ENCODE measurements at places on chromosomes 13 and 19.

DNA sequence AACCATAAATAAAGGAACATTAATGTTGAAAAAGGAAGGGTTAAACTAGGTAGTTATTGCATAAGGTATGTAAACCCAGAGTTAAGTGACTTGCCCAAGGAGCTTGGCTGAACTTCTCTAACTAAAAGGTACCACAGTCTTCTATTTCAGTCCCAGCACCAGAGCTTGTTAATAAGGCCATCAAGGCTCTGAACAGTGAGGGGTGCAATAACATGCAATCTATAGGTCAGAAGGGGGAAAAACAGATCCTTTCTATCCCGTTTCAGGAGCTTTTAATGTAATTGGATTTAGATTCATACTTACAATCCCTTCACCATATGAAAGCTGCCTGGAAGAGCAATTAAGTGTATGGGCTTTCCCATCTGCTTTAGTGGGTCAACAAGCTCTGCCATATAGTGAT, 441.5 kb upstream of the SPRY2 start:
- DNase-seq: no peak

DNA sequence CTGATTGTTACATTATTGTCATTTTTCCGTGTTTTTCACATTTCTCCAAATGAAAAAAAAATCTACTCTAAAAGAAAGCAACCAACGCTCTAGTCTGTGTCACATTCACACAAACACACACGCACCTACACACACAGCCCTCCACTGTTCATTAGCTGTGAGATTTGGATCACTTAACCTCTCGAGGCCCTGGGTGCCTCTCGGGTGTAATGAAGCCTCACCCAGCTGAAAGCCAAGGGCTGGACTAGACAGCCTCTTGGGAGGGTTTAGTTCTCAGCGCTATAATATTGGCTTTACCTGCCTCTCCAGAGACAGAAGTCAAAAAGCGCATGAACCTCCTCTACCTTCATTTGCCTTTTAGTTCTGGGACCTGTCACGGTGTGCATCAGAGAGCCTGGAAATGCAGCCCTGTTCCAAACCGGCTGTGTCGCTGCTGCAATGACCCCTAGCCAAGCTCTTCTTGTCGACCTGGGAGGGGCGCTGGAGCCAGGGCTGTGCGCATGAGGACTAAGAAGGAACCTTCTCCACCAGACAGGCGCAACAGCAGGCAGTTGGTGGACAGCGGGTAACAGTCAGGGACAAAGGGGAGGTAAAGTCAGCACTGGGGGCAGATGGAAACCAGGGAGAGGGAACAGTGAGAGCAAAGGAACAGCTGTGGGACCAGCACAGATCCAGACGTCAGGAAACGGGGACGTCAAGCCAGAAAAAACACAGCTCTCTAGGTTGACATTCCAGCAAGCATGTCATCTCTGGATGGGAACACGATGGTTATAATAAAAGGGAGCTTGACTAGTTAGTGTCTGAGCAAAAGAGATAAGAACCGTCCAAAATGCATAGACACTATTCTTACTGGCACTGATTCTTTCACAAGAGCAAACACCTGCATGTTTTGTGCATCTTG, 375.9 kb downstream of the EFNB2 start:
- no peak for DNase-seq

GRCh38 chr13:75363371-75363770, 118.6 kb downstream of the TBC1D4 start:
- no peak for DNase-seq

GRCh38 chr13:44397766-44398223, 24.2 kb downstream of the SERP2 start:
- DNase-seq: peak; percentile 24

DNA sequence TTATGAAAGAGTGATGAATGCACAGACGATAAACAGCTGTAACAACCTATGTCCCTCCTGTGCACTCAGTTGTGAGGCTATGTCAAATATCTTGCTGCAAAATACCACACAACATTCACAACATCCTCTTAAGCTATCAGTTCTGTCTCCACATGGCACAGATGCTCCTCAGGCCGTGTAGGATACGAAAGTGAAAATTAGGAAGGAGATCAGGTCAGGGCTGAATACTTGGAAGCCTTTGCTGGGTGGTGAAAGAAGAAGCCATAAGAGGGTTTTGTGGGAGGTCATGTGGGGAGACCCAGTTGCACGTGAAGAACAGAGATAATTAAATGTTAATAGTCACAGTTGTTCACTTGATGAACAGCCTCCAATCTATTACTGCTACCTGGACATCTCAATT, 58.9 kb downstream of the RXFP2 start:
- DNase-seq: no peak

GRCh38 chr13:96091164-96092117, 1.5 kb downstream of the HS6ST3 start:
- DNase-seq: no peak

GRCh38 chr13:39930544-39931444, 275.3 kb downstream of the COG6 start:
- DNase-seq: no peak

- no peak for DNase-seq
These were observed 38.3 kb downstream of the SOX1 start for GRCh38 chr13:112105244-112105681.

GRCh38 chr13:108827646-108828045, 198.2 kb downstream of the MYO16 start:
- no peak for DNase-seq

DNA sequence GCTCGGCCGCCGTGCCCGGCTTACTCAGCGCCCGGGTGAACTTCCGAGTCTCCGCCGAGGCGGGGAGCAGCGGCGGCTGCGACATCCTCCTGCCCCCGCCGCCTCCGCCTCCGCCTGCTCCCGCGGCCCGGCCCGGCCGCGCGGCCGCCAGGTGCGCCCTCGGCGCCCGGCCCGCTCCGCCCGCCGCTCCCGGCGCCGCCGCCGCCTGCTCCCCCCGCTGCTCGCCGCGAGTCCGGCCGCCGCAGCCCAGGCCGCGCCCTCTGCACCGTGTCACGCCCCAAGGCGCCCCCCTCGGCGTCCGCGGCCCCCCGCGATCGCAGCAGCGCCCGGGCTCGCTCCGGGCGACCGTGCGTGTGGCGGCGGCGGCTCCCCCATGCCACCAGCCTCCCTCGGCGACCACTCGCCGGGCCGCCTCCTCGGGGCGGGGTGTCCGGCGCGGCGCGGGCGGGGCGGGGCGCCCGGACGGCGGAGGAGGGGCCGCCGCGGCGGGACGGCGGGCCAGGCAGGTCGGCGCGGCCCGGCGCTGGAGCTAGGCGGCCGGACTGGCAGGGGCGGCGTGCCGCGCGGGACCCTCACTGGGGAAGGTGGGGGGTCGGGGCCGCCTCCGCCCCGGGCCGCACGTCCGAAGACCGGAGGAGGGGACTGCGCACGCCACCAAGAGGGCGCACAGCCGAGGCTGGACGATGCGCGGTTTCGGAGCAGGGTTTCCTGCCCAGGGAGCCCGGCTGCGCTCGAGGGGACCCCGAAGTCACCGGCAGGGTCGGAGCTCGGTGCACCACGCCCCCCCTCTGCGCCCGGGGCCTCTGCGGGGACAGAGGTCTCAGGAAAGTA, 108.6 kb upstream of the DOCK9 start:
- peak; percentile 54 for DNase-seq

DNA sequence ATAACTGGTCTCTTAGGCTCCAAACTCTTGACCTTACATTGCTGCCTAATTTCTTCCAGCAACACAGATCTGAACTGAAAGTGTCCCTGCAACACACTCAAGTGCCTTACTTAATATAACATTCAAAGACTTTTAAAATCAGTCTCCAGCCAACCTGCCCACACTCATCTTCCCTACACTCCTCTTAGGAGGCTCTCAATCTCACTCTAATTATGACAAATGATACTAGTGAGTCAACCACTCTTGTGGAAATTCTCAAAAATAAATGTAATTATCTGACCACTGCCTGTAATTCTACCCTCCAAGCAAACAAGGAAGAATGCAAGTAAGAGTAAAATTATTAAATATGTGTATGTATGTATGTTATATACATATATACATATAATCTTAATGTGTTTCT, 348.1 kb upstream of the MIR17HG start:
- DNase-seq: no peak

DNA sequence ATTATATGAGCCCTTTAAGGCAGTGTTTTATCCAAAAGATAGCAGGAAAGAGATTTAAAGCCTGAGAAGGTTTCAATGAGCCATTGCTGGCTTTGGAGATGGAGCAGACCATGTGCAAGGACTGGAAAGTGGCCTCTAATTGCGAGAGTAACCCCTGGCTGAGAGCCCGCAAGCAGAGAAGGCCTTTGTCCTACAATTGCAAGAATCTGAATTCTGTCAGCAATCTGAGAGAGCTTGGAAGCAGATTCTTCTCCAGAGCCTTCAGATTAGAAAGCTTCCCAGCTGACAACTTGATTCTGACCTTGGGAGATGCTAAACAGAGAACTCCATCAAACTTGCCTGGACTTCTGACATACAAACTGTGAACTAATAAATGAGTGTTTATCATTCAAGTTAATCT, 528.7 kb upstream of the KLF12 start:
- DNase-seq: no peak

GRCh38 chr19:58556622-58557220, 1.7 kb downstream of the UBE2M start:
- DNase-seq: no peak

- DNase-seq: peak; percentile 70
These were observed 15.1 kb downstream of the NDUFB7 start for GRCh38 chr19:14556662-14557188.

DNA sequence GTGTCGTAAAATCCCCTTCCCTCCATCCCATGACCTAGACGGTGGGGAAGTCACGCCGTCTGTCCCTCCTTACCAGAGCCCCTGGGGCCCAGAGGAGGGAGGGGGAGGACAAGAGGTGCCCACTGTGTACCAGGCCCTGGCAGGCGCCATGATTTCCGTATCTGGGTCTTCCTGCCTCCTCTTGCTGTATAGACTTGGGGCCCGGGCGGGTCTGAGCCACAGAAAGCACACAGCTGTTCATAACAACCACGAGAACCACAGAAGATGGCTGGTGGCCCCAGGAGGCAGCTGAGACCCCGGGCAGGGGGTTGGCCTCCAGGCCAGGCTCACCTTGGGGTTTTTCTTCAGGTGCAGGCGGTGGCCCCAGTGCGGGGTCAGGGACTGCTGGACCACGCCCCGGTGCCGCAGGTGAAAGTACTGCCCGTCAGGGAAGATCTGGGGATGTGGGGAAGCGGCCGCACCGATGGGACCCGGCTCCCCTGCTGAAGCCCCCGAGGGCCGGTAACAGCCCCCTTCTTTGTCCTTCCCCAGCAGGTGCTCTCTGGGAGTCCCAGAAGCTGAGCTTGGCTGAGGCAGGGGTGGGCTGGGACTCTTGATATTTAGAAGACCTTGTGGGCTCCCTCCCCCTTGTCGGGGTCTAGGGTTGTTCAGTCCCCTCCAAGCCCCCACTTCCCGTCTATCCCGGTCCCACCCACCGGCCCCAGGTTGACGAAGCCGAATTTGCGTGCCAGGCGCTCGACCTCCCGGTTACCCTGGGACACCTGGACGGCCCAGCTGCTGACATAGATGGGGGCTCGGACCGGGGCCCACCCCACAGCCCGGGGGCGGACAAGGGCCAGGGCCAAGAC, 463 bp downstream of the PCSK4 start:
- no peak for DNase-seq

GRCh38 chr19:6125571-6125989, 9.9 kb upstream of the ACSBG2 start:
- peak; percentile 83 for DNase-seq

- DNase-seq: no peak
These were observed 59.4 kb downstream of the ZNF536 start for GRCh38 chr19:30431591-30431990.

DNA sequence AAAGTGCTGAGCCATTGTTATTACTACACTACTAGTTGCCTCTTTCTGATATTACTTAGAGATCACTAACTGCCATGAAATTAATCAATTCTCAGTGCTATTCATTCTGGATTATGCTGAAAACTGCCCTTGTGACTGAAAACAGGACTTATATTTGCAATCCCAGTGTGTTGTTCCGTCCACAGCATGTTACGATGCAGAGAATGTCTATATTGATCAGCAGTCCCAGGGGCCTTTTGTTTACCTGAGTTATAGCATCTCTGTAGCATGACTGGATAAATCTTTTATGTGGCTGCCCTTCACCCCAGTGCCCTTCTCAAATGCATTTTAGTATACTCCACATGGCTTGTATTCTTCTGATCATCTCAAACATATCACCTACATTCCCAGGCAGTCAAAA, 251.0 kb downstream of the GPC5 start:
- no peak for DNase-seq

DNA sequence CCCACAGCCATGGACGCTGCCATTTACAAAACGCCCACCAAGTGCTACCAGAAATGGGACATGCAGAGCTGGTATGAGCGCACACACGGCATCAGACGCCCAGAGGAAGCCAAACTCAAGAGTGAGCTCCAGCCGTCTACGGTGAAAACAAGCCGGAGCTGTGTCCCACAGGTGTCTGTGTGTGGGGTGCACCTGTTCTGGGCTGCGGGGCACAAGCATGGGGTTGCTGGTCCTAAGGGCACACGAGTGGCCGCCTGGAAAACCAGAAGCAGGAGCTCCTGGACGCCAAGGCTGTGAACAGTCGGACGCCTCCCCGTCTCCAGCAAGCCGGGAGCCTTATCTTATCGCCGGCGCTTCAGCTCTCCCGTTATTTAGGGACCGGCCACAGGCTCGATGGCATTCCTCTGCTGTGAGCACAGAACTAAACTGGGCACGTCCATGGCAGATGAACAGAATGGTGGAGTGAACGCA, 1.3 kb downstream of the ADPRHL1 start:
- no peak for DNase-seq

DNA sequence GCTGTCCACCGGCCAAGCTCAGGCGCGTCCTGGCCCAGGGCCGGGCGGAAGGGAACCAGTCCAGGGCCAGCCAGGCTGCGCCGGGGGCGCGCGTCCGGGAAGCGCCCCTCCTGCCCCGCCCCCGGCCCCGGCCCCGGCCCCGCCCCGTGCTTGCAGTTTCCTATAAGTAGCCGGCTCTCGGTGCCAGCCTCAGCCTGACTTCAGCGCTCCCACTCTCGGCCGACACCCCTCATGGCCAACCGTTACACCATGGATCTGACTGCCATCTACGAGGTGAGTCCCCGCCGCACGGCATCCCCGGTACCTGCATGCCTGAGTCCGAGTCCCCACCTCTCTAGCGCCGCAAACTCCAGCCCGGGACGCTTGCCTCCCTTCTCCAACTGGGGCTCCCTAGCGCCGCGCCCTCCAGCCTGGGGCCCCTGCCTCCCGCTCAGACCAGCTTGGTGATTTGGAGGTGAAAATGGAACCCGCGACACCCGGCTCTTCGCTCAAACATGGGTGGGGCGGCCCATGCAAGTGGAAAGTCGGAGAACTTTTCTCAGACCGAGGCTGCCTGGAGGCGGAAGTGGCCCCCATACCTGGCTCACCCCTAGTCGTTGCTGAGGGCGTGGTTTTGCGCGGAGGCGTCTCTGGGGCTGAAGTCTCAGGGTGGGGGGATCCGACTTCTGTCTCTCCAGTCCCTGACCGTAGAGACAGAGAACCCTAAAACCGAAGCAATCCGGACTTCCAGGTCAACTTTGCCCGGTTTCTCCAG, at the start of gene ZFP36:
Gene ZFP36, plus strand, starts transcription at position 192 of the 754 bp plus-strand sequence. Its CDS starts 58 bp downstream, at position 250.
- peak; percentile 84 for DNase-seq

GRCh38 chr19:23273022-23273589, 22.9 kb upstream of the ZNF724 start:
- DNase-seq: no peak
